ENCODE measurements at places on chromosomes 7 and 10. TPM values are rescaled to one million over a fixed set of nuclear protein-coding genes. Genes with fewer than 3 reads are reported as not detected.

The APBB1IP gene
- 36.8 TPM for total RNA-seq

The TAS2R41 gene
- not detected for total RNA-seq

The MRLN gene
- not detected for total RNA-seq

The COL13A1 gene
- 9.2 TPM for total RNA-seq

The FASTK gene
- 54.4 TPM for total RNA-seq
